Renal cortical epithelial cell (primary cell): ENCODE measurements at places on chromosomes 2 and 18. TPM values are rescaled to one million over a fixed set of nuclear protein-coding genes. Genes with fewer than 3 reads are reported as not detected.

- no peak for DNase-seq
Observed at GRCh38 chr2:136389809-136390208, 271.9 kb upstream of the CXCR4 start.

- DNase-seq, result no peak
Observed at GRCh38 chr2:82411071-82411470, 2048.0 kb downstream of the SUCLG1 start.

- no peak for DNase-seq
Observed at GRCh38 chr2:216183462-216183861, 74.3 kb downstream of the XRCC5 start.

DNA sequence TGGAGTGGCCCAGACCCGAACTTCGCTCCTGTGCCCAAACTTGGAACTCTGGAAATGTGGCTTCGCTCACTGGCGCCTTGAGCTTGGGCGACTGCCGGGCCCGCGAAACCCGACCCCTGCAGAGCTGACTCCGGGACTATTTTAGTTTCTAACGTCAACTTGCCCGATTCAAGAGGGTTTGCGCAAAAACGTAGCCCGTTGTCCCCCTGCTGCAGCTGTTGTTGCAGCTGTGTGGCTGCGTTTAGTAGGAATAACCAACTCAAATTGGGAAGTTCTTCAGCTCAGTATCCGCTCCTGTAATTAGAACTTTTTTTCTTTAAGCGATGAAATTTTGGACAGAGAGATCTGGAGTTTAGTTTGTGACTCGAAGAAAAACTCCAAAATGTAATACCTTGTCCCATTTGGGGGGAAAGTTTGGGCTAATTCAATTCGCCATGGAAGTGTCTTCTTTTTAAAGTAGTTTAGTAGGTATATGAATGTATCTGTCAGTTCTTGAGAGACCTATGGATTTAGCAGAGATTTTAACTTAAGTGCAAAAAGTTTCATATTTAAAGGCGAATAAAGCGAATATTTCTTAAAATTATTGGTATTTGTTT is 559 bp downstream of the MYL12A start:
- DNase-seq, result no peak

DNA sequence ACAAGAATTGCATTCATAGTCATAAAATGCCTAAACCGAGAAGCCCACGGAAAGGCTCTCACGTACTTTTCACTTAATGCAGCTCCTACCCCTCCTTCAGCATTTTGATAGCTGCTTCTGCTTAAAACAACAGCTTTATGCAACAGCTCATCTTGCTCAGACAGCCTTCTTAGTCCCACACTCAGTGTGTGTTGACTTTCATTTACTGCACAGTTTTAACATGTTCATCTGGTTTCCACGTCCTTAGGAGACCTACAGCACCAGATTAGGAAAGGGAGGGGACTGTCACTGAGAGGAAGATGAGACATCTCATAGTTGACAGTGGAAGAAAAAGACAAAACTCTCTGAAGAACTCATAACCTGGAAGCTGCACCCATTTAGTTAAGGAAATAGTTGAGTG is 435.4 kb downstream of the SETBP1 start:
- no peak for DNase-seq

DNA sequence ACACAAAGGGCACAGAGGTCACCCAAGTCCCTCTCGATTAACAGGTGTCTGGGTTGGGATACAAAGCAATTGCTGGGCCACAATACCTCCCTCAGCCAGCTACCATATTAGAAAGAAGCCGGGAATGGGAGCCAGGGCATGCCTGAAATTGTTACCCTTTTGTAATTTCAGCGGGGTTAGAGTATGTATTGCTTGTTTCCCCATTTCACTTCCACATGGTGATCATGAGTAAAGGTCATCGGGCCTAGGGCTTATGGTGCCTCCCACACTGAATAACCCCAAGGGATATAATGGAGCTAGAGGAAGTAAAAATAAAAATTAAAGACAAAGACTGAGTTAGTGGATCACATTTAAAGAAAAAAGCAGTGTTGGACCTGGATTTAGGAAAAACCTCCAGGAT is 437.2 kb upstream of the KLHL29 start:
- DNase-seq, result no peak

DNA sequence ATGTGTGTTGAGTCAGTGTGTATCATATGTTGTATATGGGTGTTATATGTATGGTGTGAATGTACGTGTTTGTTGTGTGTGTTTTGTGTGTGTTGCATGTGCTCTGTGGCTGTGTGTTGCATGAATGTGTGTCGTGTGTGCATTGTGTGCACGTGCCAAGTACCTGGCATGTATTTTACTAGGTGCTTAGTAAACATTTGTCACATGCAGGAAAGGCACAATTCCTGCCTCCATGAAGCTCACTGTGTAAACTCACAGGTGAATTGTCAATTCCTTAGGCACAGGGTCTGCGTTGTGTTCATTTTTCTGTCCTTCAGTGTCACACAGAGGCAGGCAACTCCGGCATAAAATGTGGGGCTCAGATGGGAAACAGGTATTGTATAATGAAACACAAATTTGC is 22.3 kb upstream of the IL1R1 start:
- no peak for DNase-seq

DNA sequence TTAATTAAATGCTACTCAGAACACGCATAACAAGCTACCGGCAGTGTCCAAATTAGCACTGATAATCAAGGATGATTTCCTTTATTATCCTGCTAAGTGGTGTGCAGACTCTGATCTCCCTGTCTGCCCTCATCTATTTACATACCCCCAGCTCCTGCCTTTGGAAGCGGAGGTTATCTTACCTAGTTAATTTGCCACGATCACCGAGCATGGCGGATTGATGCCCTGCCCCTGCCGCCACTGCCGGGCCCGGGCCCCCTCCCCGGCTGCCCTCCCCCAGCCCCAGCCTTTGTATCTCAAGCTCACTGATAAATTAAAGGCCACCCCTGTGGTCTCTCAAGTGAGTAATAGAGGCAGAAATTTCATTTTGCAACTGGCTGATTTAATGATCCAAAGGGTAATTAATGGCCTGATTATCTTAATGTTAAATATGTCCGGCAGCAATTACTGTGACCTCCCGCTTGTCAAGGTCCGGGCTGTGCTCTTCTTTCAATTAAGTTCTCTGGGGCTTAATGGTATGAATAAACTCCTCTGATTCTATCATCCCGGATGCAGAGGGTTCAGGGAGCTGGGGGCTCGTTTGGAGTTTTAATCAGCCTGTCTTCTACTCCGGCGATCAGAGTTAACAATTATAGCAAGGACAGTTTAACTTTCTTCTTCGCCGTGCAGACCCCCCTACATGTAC is 113.4 kb downstream of the GBX2 start:
- no peak for DNase-seq

- DNase-seq, result no peak
Observed at GRCh38 chr2:189555232-189555631, 25.4 kb downstream of the SLC40A1 start.

- no peak for DNase-seq
Observed at GRCh38 chr2:45910473-45911060, 259.1 kb downstream of the PRKCE start.

DNA sequence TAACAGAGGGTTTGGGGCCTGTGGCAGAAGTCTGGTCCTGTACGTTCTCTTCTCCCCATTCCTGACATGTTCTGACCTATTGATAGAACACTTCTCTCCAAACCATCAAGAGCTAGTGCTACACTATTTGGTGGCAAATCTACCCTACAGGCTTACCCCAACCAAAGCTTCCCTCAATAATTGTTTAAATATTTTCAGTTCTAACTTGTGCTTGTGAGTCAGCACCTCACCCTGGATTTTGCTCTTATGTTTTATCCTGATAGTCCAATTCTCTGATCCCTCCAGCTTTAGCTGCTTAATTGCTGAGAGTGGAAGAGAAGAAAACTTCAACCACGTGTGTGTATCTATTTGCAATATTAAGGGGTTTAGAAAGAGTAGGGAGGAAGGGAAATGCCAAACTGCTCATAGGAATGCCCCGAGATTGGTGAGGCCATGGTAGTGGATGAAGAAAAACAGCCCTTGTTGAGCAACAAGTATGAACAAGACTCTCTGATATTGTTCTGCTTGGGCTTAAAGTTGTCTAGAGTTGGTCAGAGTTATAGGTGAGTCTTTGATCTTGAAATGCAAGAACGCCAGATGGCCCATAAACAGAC is 67.8 kb upstream of the PARD3B start:
- DNase-seq, result peak; percentile 13

- peak; percentile 88 for DNase-seq
Observed at GRCh38 chr2:177325554-177325953, 61.0 kb upstream of the NFE2L2 start.

DNA sequence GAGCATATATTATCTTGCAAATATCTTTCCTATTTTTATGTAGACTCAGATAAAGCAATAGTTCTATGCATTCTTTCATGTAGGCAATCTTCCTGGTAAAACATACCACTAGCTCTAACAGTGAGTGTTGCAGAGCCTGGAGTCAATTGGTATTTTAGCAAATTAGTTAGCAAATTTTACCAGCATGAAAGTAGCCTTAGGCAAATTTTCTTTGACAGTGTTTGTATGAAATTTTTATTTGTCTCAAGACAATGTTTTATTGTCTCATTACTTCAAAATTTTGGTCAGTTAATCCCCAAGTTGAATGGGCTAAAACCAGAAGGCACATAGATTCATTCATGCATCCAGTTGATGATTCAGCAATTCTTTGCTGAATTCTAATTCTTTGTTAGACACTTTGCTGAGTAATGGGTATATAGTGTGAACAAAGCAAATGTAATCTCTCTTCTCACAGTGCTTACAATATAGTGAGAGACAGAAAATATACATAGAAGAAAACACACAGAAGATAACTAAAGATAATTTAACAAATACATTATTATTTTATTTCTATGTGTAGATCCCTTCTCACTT is 27.1 kb downstream of the SLC38A11 start:
- peak; percentile 43 for DNase-seq

DNA sequence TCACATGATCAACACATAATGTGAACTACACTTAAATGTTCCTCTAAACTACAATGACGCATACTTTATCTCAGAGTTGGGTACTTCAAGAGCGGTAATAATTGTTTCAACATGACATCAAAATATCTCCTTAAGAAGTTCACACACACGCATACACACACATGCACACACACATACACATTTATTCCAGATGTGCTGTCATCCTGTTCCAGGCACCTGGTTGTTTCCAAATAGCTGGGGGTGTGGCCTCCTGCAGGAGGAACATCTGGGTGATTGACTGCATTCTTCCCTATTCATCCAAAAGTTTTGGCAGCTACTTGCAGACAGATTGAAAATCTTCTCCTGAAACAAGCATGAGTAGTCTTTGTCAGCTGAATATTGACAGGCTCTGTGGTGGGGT is 37.9 kb upstream of the PIK3C3 start:
- no peak for DNase-seq

DNA sequence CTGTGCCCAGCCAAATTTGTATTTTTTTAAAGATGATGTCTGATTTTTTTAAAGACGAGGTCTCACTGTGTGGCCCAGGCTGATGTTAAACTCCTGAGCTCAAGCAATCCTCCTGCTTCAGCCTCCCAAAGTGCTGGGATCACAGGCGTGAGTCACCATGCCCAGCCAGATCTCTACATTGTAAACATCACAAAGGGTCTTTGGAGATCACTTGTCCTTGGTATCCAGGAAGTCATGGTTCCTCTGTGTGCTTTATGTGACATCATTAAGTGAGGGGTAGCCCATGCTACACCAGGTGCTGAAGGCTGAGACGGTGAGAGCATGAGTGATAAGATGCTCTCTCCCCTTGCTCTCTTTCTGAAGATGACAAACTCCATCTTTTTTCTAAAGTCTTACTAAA is 7.0 kb upstream of the NUP35 start:
- DNase-seq, result no peak

GRCh38 chr18:3584897-3585460 is 135.0 kb downstream of the TGIF1 start:
- DNase-seq, result no peak

DNA sequence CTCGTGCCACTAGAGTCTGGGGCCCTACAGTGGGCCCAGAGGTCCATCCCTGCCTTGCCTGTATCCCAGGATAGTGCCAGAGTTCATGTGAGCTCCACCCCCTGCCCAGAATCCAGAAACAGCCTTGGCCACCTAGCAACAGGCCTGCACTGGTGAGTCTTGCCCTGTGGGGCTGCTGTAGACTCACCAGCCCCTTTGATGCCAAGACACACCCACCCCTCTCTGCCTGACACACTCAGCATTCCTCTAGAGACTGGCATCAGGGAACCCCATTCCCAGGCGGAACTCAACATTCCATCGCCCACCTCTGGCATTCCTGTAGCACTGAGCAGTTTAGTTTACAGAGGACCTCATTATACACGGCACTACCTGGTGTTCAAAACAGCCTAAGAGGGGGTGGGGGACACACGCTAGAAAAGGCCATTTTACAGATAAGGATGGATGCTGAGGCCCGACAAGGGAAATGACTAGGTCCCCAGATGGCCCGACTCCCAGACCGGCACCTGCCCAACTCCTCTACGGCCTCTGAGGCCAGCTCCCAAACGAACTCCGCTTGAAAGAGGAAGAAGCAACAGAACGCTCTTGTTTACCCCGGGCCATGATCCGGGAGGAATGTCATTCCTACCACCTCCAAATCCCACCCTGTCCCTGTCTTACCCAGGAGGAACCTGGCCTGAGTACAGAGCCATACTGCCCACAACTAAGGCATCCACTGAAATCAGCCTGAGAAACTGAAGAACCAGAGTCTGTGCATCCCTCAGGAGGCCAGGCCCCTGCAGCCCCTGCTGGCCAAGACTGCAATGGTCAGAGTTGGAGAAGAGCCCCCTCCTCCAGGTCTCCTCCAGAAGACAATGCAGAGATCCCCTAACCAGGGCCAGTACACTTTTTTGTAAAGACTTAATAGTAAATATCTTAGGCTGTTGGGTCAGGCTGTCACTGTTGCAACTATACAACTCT is 180.2 kb downstream of the TNS1 start:
- peak; percentile 92 for DNase-seq

DNA sequence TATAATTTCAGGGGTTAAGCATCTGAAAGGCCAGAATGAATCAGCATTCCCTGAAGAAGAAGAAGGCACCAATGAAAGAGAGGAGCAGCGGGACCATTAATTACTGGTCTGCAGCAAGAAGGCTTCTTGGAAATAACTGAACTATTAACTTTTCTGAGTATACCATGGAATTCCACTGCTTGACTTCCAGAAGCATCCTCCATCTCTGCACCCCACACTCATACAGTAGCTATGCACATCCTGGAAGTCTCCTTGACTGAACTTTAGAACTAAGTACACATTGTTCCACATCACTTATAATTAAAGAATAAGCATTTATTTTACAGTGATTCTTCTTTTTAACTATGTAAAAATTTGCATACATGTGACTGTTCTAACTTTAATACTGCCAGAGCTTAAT is 131.5 kb downstream of the PPP1R1C start:
- DNase-seq, result peak; percentile 64

GRCh38 chr2:181408861-181409260 is 48.3 kb upstream of the ITGA4 start:
- DNase-seq, result no peak

- DNase-seq, result no peak
Observed at GRCh38 chr2:191015239-191015638, 1.3 kb upstream of the STAT1 start.

GRCh38 chr18:55375930-55376329 is 212.1 kb downstream of the TCF4 start:
- no peak for DNase-seq

- no peak for DNase-seq
Observed at GRCh38 chr18:34223893-34224422, 755 bp downstream of the NOL4 start.

Gene RAB6D
- 0.10 TPM in 1 of 2 replicates, not detected in the other for total RNA-seq

Gene SH3BP4
- 58.5 and 116 TPM in 2 replicates for total RNA-seq

Gene DSG1
- not detected in 2 replicates for total RNA-seq

Gene COL4A4
- total RNA-seq, result 9.9 and 41.9 TPM in 2 replicates

Gene MTCL1
- total RNA-seq, result 35.6 and 107 TPM in 2 replicates

Gene ADGRF3
- 0.10 TPM in 1 of 2 replicates, not detected in the other for total RNA-seq

Gene IL37
- not detected in 2 replicates for total RNA-seq

Gene SLC5A6
- 29.3 and 36.8 TPM in 2 replicates for total RNA-seq

Gene TRIB2
- total RNA-seq, result 6.8 and 9.9 TPM in 2 replicates

Gene GPAT2
- total RNA-seq, result 0.17 and 2.0 TPM in 2 replicates

Gene PROKR1
- total RNA-seq, result not detected in 2 replicates

Gene CRYBA2
- total RNA-seq, result not detected in 2 replicates
